Tongue (tissue), 3 donors: ENCODE measurements at places on chromosomes 13 and 19.

- DNase-seq: peak; percentile 17
Measured at GRCh38 chr19:42066075-42066754, 3.8 kb downstream of the GRIK5 start.

DNA sequence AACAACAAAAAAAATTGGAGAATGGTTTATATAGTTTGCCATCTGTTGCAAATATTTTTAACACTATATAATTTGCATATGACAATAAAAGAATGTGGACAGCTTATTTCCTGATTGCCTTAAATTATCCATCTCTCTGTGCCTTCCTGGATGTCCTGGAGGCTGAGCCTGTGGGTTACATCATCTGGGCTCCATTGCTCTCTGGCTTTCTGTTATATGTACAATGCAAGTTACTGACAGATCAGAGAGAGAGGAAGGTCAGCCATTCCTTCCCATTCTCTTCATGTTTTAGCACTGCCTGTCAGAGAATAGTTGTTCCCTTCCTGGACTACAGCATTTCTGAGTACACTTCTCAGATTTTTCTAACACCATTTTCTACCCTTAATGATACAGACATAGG lies 758.3 kb upstream of the PCDH20 start:
- DNase-seq: no peak

GRCh38 chr19:45443462-45444317 lies 20.0 kb upstream of the ERCC1 start:
- DNase-seq: peak; percentile 93

DNA sequence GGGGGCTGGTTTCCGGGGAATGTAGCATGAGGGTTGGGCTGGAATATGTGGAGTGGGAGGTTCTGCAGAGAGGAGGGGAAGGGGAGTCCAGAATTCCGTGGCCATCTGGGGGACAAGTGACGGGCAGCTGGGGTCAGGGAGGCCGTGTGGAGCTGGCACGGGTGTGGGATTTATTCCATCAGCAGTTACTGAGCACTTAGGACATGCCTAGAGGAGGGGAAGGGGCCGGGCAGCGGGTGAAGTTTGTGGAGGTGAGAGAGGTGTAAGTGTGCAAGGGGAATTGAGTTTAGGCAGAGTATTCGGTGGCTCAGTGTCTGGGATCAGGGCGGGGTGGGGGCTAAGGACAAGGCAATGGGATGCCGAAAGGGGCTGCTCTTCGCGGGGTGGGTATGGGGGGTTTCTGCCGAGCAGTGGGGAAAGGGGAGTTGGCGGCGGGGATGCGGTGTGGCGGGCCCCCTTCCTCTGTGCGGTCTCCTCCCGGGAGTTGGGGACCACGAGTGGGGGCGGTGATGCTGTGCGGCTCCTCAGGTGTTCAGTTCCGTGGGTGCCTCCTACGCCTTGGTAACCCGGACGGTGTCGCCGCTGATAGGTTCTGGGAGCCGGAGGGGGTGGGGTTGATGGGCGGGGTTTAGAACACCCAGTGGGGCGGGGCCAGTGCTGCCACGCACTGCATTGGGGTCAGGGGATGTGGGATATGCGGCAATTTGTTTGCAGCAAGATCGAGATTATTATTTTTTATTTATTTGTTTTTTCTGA lies 5.4 kb downstream of the CCDC61 start:
- no peak for DNase-seq

- no peak for DNase-seq
Measured at GRCh38 chr19:55473225-55474012, 3.0 kb upstream of the ZNF628 start.

- DNase-seq: no peak
Measured at GRCh38 chr19:35171730-35172129, 17.2 kb downstream of the FXYD5 start.

DNA sequence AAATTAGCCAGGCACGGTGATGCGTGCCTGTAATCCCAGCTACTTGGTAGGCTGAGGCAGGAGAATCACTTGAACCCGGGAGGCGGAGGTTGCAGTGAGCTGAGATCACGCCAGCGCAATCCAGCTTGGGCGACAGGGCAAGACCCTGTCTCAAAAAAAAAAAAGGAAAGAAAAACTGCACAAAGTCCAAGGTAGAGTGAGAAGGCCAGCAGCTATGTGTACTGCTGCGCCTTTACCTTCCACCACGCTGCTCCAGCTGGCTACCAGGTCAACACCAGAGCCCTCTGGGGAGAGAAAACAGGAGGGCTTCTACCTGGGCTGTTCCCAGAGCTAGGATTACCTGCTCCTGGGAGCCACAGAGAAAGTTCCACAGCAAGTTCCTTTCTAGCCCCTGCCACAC lies 3.2 kb downstream of the ELL start:
- no peak for DNase-seq

DNA sequence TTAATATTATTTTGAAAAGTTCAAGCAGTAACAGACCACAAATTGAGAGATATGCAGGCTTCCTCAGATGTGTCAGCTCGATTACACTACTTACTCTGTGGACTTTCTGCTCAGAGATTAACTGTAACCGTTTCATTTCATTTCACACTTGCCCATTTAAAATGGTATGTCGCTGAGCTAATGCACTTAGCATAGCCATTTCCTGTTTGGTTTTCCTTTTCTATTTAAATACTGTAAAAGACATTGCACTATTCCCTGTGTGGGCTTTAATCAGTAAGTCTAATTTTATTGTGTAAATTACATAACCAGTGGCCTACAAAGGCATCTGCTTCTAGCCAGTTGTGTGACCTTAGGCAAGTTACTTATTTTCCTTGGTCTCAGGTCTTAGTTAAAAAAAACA lies 237.6 kb downstream of the LACC1 start:
- DNase-seq: peak; percentile 61

DNA sequence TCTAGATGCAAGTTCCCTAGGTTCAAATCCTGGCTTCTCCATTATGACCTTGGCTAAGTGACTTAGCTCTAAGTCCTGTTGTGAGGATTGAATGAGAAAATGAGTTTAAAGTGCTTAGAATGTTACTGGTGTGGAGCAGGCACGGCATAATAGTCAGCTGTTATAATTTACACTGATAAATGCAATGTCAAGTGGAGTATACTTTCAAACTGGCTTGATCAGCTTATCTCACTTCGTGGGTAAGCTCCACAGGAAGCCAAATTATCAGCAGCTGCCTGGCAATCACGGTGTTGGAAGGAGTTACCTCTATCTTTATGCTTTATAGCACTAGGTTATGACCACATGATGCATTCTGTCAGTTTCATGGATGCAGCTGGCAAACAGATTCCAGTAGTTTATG lies 272.8 kb downstream of the OLFM4 start:
- DNase-seq: no peak

- no peak for DNase-seq
Measured at GRCh38 chr13:32783067-32783466, 196.8 kb downstream of the PDS5B start.

DNA sequence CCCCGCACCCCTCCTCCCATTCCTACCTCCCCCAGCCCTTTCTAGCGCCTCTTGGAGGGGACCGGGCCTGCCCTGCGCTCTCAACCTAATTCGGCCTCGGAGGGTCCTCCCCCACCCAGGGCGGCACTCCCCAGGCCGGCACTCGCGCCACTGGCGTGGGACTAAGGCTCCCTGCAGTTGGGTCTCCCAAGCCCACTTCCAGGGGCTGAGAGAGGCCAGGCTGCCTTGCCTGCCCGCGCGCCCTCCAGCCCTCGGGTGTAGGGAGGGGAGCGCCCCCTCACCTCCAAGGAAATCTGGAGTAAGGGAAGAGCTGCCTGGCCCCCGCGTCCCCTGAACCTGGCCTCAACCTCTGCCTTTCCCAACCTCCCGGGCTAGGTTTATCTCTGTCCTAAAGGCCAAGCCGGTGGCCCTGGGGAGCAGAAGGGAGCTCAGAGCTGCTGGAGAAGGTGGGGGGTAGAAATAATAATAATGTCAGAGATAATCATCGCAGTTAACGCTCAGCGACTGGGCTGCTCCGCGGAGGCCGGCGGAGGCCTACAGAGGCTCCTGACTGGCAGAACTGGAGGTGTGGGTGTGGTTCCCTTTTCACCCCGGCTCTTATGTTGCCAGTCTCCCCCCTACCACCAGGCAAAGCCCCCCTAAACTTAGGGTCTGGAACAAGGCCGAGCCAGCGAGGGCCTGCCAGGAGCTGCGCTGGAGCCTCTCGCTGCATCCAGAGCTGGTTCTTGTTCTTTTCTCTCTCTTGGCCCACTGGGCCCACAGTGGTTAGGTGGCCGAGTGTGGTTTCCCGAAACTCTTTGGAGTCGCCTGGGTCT lies 9.6 kb downstream of the ZIC2 start:
- no peak for DNase-seq

DNA sequence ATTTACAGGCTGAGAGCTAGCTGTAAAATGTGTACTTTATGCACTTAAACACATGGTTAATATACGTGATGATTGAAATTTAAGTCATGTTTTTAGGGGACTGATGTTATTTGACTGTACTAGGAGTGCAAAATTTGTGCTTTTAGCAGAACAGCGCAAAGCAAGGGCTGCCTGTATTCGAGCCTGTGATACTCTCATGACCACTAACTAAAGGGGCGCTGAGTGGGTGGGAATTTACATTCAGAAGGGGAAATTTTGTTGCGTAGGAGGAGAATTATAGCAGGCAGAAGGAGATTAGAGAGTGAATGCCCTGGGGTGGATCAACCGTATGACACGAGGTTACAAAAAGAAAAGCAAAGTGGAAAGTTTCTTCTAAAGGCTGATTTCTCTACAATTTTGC lies 271.8 kb upstream of the HTR2A start:
- DNase-seq: no peak

GRCh38 chr19:49489601-49490167 lies 2.3 kb downstream of the RPL13A start:
- no peak for DNase-seq

GRCh38 chr13:87128036-87128435 lies 543.1 kb upstream of the SLITRK5 start:
- no peak for DNase-seq

DNA sequence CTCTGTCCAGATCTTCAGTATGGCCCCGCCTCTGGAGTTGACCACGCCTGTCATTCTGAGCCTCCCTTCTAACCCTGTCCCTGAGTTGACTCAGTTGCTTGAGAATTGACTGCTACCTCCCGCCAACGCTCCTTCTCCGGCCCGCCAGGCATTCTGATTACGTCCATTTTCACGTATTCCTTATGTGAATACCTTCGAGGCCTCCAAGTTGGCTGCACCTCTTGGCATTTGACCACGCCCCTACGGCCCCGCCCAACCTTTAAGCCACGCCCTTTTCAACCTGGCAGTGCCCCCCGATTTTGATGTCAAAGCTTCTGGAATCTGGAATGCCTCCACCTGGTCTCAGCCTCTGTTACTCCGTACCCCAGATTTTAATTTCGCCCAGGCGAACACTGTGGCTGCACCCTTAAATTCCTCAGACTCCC lies 1.7 kb upstream of the EML2 start:
- DNase-seq: peak; percentile 28

DNA sequence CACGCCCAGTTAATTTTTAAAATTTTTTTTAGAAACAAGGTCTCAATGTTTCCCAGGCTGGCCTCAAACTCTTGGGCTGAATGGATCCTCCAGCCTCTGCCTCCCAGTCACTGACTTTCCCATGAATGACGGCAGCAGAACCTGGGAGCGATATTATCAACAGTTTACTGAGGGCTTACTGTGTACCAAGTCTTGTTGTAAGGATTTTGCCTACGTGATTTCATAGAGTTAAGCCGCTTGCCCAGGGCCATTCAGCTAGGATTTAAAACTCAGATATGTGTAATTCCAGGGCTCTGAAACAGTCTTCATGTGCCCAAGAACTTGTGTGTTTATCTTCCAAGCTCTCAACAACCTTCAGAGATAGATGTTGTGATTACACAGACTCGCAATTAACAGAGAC lies 6.0 kb upstream of the KXD1 start:
- no peak for DNase-seq

DNA sequence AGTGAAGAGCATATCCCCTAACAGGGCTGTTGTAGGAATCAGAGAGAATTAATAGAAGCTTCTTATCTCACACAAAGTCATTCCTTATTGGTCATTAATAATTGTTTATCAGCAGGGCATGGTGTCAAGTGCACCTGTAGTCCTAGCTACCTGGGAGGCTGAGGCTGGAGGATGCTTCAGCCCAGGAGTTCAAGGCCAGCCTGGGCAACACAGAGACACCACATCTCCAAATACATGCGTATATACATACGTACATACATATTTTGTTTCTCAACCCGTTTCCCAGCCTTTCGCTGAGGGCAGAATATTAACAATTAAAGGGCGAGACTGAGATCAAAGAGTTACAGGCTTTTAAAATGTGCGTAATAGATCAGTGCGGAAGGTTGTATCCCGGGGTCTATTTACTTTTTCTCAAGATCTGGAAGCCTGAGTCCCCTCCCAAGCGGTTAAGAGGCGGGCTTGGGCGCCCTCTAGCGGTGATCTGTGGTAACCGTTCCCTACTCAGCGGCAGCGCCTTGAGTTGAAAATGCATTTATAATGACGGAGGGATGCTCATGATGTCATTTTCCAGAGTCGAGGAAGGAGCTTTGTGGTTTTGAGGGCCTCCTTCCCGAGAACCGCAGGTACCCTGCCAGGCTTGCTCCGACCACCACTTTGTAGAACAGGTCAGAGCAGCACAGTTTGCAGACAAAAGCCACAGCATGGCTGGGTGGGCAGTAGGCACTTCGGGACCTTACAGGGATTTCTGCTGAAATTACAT lies 169.6 kb upstream of the GPR12 start:
- peak; percentile 89 for DNase-seq

- no peak for DNase-seq
Measured at GRCh38 chr19:9039728-9040127, 29.5 kb upstream of the MUC16 start.

DNA sequence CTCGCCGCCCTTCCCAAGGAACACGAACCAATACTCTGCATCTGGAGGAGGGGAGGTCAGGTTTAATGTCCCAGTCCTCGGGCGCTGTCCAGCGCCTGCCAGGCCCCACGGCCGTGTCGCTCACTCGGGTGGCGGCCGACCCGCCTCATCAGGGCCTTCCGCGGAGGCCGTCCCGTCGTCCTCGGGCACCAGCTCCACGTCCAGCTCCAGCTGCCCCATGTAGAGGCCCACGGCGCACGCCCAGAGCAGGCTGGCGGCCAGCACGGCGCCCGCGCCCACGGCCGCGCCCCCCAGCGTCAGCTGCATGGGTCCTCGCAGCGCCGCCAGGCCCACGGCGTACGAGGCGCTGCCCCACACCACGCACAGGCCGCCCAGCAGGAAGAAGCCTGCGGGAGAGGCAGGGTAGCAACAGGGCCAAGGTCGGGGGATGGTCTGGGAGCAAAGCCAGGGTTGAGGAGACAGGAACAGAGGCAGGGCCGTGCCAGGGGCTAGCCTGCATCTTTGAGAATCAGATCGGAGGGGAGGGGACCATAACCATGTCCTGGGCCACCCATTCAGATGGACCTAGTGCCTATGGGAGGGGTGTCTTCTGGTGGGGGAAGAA lies 2.5 kb downstream of the TMEM160 start:
- DNase-seq: no peak

DNA sequence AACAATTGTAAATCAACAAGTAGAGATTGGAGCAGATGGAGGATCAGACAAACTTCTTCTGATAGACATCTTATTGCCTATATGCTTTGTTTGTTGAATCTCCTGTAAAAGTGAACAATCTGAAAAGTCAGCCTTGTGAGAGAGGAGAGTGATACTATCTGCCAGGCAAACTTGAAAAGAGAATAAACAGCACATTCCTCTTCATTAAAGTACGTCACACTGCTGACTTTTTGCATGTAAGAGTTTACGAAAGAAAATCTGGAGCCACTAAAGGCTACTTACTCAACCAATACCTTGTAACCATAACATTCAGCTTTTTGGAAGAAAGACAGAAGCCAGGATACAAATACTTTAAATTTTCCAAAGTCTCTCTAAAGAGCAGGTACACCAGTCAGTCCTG lies 42.5 kb downstream of the EDNRB start:
- peak; percentile 22 for DNase-seq
